Activated naive CD8-positive, alpha-beta T cell treated with anti-CD3 and anti-CD28 coated beads, Interleukin-2, amount 50 U/mL, for 16 hours (primary cell): ENCODE measurements at places on chromosomes 7 and 10.
A peak's percentile ranks its signal among the peaks of the same experiment; 100 is the strongest.

DNA sequence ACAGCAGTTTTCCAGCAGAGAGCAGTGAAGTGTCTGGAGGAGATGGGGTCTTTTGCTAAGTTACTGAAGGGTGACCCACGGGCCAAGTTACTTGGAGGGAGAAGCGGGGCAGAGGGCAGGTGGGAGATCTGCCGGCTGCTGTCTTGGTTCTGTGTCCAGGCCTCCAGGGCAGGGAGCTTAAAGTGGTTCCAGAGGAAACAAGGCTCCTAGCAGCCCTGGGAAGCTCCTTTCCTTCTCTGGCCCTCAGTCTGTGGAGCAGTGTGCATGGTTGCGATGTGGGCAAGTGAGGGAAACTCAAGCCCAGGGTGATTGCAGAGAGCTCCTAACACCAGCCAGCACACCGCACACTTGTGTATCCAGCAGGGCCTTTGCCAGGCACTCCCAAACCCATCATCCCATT is 6.3 kb downstream of the GHRHR start:
- no peak for DNase-seq

DNA sequence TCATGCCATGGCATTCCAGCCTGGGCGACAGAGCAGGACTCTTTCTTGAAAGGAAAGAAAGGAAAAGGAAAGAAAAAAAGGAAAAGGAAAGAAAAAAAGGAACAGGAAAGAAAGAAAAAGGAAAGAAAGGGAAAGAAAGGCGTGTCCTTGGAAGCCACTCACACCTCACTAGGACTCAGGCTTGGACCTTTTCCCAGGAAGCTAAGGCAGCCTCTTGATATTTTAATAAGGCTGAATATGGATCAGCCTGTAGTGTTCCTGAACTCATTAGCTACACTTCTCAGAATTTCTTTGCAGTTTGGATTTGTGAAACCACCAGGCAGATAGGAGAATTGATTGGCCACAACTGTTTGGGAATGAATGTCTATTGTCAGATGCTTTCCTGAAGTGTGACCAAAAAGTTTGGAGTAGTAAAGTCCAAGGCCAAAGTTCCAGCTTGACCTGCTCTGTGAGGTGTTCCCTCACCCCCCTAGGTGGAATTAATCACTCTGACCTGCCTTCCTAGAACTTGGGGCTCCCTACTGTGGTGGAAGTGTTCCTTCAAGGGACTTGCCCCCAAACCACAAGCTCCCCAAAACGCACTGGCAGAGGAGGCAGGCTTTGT is 7.1 kb upstream of the MALSU1 start:
- DNase-seq: no peak

DNA sequence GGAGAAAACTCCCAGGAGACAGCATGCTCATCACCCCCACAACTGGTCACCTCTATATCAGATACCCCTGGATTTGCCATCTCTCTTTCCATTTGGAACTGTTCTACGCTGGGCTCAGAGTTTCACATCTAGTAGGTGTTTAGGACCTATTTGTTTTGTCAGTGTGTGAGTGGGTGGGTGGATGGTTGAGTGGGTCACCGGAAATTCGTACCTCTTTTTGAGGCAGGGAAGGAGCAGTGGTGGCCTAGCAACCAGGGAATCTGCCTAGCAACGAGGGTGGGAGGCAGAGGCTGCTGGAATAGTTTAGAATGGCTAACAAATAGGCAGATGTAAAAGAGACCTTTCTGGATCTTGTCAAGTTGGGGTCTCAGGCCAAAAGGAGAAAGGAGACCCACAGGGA is 23.2 kb upstream of the SLF2 start:
- no peak for DNase-seq

GRCh38 chr10:98848361-98848760 is 387.3 kb downstream of the HPSE2 start:
- no peak for DNase-seq

GRCh38 chr10:110618230-110618610 is 25.9 kb upstream of the RBM20 start:
- DNase-seq: no peak

- no peak for DNase-seq
Observed at GRCh38 chr10:12768156-12769100, 233.1 kb downstream of the CCDC3 start.

DNA sequence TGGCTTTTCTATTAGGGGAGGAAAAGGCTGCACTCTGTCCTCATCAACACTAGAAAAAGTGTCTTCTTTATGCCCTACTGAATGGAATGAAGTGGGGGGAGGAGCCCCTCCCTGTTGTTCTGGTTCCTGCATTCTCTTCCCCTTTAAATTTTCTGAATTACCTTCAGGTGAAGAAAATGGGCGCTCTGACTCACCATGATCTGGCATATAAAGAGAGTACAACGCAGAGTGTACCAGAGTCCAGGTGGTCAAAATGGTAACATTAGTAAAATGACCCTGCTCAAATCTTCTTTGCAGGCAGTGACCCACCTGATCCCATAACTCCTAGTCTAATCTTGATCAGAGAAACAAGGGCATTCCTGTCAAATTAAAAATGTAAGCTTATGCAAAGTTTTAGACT is 80.7 kb downstream of the THSD7A start:
- DNase-seq: no peak

DNA sequence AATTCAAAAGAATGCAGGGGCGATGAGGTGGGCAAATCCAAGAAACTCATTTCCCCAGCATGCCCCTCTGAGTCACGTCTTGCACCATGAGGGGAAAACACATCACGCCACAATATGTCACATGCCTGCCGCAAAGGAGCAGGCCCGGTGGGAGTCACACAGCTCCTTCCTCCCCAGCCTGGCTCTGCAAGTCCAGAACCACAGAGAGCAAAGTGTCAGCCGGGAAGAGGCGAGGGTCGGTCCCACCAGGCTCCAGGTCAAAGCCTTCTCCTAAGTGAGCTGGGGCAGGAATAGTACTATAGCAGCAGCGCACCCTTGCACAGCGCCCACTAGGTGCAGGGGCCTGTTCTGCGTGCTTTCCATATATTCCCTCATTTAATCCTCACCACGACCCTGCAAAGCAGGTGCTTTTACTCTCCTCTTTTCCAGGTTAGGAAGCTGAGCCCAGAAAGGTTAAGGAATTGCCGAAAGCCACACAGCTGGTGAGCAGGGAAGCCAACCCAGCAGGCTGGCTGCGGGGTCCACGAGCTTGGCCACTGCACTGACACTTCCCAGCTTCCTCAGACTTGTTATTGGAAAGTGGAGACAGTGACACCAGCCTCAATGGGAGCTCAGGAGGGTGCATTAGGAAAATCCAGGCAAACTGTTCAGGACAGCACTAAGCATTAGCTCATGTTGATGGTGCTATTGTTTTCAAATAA is 94.0 kb upstream of the ZMIZ1 start:
- DNase-seq: peak; percentile 57

GRCh38 chr10:90958781-90959180 is 37.9 kb upstream of the ANKRD1 start:
- no peak for DNase-seq

- no peak for DNase-seq
Observed at GRCh38 chr7:158301207-158301606, 286.4 kb downstream of the PTPRN2 start.

GRCh38 chr7:87471473-87471872 is 4.0 kb downstream of the ABCB4 start:
- no peak for DNase-seq

- no peak for DNase-seq
Observed at GRCh38 chr7:139035586-139036353, at the start of gene ZC3HAV1L. TSS of gene ZC3HAV1L (minus strand) at chr7:139036042. CDS start at chr7:139036017, 25 bp downstream.
